Activated CD8-positive, alpha-beta memory T cell treated with anti-CD3 and anti-CD28 coated beads, Interleukin-2, amount 50 U/mL, for 4 hours (primary cell): ENCODE measurements at places on chromosomes 4 and X.

DNA sequence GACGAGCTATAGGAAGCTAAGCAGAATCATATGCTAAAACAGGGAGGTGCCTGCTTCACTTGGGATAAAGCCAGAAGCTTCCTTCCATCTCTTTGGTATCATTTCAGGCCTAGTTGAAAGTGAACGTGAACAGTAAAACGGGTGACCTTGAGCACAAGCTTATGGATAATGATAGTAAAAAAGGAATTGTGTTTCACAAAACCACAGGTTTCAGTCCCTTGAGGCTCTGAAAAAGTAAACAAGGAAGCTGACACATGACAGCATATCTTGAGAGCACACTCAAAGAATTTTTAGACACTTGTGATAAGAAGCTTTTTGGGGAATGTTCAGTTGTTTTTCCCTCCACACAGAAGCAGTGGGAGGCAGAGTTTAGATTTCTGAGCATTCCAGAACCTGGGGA is 286.1 kb downstream of the DCHS2 start:
- DNase-seq: no peak

DNA sequence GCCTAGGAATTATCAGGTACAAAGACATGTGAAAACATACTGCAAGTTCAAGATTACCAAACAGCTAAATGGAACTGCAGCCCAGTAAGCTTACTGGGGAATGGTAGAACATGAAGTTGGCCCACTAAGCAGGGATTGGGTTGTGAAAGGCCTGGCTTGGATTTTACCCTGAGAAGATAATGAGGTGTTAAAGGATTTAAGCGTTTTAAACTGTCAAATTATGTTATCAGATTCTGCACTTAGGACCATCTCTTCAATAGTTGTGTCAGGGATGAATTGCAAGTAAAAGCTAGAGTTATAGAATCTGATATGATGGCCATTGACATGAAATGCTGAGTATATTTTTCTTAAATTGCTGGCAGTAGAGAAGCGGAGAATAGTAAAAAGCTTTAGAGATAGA is 225.7 kb downstream of the GRID2 start:
- DNase-seq: no peak

DNA sequence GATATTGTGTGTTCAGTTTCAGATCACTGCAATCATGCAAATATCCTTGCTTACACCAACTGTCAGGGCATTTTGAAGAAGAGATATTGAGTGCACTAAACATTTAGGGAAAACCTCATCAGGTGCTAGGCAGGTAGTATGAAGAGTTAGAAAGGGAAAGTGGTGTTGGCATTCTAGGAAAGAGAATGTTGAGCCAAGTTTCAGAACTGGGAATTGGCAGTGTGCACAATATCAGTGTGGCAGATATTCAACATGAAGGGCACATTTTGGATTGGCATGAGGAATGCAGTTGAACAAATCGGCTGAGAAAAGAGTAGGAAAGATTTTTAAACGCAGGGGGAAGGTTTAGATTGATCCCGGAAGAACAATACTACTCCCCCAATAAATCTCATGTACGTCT is 43.4 kb upstream of the SMAD1 start:
- DNase-seq: no peak

- DNase-seq: no peak
Observed at GRCh38 chr4:141563723-141564122, 72.7 kb upstream of the IL15 start.

GRCh38 chr4:70559211-70559830 is 32.7 kb upstream of the AMBN start:
- DNase-seq: peak; percentile 18

GRCh38 chrX:19697416-19697815 is 182.1 kb upstream of the MAP3K15 start:
- no peak for DNase-seq

DNA sequence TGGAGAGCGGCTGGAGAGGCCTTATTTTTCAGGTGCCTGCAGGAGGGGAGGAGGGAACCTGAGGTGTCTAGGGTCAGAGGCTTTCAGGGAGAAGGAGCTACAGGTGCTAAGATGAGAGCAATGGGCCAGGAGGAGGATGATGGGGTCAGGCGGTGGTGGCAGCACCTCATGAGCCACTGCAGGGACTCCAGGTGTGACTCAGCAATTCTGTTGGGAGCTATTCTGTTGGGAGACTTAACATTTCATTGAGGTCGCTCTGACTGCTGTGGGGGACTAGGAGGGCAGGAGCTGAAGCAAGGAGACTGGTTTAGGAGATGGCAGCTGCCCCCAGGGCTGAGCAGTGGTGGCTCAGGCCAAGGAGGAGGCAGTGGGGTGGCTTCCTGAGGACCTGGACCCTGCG is 65.0 kb downstream of the CLDN34 start:
- no peak for DNase-seq

DNA sequence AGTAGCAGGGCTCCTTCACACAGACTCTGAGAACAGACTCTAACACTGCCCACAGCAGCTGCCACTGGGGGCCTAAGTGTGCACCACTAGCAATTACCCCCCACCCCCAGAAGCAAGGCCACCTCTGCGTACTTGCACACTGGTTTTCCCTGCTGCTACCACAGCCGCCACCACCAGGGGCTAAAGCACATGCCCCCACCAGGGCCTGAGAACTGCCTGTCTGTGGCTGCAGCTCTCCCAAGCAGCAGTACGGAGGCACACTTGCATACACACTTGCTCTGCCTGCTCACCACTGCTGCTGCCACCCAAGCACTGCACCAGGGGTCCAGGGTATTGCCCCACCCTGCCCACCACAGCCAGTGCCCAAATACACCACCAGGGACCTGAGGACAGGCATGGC is 59.6 kb downstream of the SCML2 start:
- no peak for DNase-seq

DNA sequence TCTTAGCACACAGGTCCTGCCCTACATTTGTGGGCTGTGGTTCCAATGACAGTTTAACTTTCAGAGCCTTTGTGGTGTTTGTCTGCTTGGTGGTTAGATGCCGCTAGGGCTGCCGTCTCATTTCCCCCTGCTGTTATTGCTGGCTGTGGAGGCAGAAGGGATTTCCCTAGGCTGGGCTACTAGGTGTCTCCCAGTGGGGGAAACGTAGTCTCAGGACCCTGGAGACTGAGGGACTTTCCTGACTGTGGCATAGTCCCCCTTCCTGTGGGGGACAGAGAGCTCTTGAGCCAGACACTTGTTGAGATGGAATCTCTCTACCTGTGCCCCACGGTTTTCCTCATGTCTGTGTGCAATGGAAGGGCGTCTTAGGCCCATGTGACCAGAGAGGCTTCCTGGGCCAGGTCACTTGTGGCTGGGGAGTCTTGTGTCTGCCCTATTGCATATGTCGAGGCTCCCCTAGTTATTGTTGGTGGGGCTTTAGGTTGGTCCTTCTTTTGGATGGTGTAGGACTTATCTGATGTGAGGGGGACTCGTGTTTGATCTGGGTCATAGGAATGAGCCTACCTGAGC is 68.2 kb downstream of the ARHGAP10 start:
- peak; percentile 45 for DNase-seq

DNA sequence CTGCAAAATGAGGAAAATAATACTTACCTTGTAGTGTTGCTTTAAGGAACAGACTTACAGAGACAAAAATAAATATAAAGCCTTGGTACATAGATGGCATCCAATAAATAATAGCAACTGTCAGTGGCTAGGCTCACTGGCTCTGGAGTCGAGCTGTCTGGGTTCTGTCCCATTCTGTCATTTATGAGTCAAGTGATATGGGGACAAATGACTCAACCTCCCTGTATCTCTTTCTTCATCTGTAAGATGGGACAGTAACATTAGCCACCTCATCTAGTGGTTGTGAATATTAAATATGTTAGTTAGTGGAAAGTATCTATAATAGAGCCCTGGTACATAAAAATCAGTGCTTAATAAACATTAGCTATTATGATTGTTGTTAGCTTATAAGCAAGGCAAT is 16.7 kb upstream of the GATB start:
- no peak for DNase-seq

GRCh38 chr4:84451546-84451945 is 47.5 kb downstream of the NKX6-1 start:
- no peak for DNase-seq

- DNase-seq: no peak
Observed at GRCh38 chr4:13918991-13919441, 291.5 kb upstream of the BOD1L1 start.

DNA sequence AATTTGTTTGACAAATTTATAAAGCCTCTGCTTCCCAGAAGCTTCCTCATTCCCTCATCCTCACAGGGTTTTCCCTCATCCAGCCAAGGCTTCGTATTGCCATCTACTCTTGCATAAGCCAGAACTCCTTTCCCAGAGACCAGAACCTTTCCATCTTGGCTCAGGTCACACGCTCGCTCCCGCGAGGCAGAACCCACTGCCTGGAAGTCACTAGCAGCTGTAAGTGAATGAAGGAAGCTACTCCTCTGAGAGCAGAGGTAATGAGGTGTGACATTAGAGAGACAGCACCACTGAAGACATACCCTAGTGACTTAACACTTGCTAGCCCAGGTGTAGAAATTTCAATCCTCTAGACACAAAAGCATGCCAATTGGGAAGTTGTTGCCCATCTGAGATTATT is 52.5 kb downstream of the LHFPL1 start:
- DNase-seq: no peak

GRCh38 chrX:109632906-109633504 is 8.0 kb upstream of the KCNE5 start:
- no peak for DNase-seq

GRCh38 chr4:89119166-89119565 is 7.8 kb downstream of the TIGD2 start:
- DNase-seq: no peak
